IgD-negative memory B cell (primary cell): ENCODE measurements at places on chromosomes 5 and 9. TPM values are rescaled to one million over a fixed set of nuclear protein-coding genes. Genes with fewer than 3 reads are reported as not detected.

Gene ITGA1
- not detected for polyA plus RNA-seq

Gene CSF1R
- polyA plus RNA-seq = 0.10 TPM

Gene PHF24
- 0.06 TPM for polyA plus RNA-seq

Gene GARIN3
- not detected for polyA plus RNA-seq

Gene MEF2C
- polyA plus RNA-seq = 238 TPM

Gene ABCA1
- polyA plus RNA-seq = 1.3 TPM

Gene MAST4
- 11.8 TPM for polyA plus RNA-seq
